RPMI8226 (cell line): ENCODE measurements at places on chromosomes 13 and 19.

DNA sequence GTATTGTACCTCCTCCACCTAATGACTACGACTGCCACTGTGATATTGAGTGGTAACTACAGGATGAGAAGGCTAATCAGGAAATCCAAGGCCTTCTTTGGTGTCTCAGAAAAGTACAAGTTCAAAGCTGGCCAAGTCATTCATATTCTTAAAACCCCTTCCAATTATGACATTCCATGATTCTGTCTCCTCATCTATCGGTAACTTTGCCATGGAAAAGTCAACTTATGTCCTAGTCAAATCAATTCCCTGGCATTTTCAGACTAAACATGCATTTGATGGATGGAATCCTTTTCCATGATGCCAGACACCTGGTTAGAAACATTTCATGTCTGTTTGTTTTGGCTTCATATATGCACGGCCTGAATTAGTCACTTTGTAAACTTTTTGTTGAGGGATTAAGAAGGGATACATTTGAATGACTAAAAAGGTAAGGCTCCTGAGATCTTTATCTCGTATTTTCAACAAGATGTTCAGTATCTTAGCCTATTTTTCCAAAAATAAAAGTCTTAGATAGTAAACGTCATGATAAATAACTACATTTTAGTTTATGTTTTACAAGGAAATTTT is 186.5 kb downstream of the NHLRC3 start:
- DNase-seq: no peak

DNA sequence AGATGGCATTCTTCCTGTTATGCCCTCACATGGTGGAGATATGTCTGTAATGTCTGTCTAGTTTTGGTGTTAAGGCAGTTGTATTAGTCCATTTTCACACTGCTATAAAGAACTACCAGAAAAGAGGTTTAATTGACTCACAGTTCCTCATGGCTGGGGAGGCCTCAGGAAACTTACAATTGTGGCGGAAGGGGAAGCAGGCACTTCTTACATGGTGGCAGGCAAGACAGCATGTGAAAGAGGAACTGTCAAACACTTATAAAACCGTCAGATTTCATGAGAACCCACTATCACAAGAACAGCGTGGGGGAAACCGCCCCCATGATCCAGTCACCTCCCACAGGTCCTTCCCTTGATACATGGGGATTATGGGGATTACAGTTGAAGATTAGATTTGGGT is 3.2 kb downstream of the ZNF441 start:
- DNase-seq: no peak

- DNase-seq: no peak
Measured at GRCh38 chr19:3825286-3825956, 39.2 kb upstream of the MATK start.

- DNase-seq: no peak
Measured at GRCh38 chr13:20714563-20715329, 11.2 kb downstream of the IL17D start.

DNA sequence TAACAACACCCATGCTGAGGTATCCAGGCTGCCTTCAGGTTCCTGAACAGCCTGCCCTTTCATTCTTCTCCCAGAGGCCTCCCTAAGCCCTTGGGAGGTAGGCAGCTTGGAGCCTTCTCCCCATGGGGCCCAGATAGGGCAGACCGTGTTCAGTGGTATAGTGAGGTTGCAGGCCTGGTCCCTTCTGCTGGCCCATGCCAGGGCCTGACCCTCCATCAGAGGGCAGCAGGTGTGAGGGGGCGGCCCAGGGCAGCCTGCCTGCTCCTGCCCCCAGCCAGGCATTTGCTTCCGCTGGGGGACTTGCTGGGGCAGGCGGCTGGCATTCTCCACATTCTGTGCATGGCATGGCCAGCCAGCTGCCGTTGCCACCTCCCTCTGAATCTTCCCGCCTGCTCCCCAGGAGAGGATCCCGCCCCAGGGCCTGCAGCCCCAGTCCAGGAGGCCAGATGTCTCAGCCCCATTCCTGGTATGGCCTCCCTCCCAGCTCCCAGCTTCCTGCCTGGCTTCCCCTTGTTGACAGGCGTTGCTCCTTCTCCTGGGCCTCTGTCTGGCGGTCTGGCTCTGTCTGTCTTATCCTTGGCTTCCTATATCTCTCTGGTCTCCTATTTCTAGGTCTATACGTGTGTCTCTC is 8.9 kb downstream of the CIC start:
- no peak for DNase-seq
